ENCODE measurements at places on chromosomes 12 and 14. TPM values are rescaled to one million over a fixed set of nuclear protein-coding genes. Genes with fewer than 3 reads are reported as not detected.

The GALNT6 gene
- polyA plus RNA-seq, result 2.7 TPM

The GYS2 gene
- 0.07 TPM for polyA plus RNA-seq

DNA sequence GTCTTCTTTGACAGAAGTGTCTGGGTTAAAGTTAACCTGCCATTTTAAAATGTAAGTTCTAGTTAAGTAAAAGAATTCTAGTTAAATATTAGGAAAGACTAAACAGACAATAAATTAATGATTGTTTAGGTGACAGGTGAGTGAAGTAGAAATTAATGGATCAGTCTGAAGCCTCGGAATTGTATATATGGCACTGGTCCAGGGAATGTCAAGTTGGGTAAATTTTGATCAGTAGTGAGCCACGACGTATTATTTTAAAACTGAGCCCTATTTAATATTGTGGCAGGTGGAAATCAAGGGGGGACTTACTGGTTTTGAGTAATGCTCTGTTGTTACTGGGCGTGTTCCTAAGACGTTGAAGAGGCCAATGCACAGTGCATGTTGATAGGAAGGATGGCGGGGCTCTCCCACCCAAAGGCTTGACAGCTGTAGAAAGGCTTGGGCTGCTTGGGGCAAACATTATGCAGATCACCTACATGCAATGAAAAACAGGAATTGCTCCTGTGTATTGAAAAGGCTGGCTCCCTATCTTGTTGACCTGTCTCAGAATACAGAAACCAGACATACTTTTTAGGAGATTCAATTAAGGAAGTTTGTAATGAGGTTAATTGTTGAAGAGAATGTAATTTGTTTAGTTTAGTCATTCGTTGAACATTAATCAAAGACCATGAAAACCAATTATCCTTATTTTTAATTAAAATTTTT lies 5.9 kb upstream of the PPFIBP1 start:
- DNase-seq, result no peak

- DNase-seq, result no peak
These were observed 11.4 kb upstream of the TAC3 start for GRCh38 chr12:57027805-57028153.

GRCh38 chr12:66345956-66346355 lies 43.7 kb downstream of the HELB start:
- DNase-seq, result no peak

Data from left lung (tissue), 14 donors.